ENCODE measurements at places on chromosomes 6 and 20.

DNA sequence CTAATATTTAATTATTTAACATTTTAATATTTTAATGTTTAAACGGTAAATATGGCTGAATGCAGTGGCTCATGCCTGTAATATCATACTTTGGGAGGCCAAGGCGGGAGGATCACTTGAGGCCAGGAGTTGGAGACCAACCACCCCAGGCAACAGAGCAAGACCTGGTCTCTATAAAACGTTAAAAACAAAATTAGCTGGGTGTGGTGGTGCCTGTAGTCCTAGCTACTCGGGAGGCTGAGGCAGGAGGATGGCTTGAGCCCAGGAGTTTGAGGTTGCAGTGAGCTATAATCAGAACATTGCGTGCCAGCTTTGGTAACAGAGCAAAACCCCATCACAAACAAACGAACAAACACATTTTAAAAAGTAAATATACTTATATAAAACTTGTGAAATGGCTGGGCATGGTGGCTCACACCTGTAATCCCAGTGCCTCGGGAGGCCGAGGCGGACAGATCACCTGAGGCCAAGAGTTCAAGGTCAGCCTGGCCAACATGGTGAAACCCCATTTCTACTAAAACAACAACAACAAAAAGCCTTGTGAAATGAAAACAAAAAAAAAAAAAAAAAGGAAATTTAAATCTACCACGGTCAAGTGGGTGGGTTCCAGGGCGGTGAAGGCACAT is 8.2 kb downstream of the SRXN1 start:
- DNase-seq, result no peak

DNA sequence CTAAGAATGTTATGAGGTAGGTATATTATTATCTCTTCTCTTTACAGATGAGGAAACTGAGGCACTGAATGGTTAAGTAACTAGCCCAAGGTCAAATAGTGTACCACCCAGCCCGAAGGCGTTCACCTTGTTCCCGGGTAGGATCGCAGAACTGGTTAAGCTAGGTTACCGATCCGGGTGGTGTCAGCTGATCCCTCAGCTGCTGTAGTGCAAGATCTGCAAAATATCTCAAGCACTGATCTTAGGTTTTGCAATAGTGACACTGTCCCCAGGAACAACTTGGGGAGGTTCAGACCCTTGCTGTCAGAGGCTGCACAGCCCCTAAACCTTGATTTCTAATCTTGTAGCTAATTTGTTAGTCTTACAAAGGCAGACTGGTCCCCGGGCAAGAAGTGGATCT is 28.1 kb downstream of the SLC52A3 start:
- no peak for DNase-seq

- no peak for DNase-seq
Observed at GRCh38 chr6:125987026-125987617, 782 bp downstream of the TRMT11 start.

DNA sequence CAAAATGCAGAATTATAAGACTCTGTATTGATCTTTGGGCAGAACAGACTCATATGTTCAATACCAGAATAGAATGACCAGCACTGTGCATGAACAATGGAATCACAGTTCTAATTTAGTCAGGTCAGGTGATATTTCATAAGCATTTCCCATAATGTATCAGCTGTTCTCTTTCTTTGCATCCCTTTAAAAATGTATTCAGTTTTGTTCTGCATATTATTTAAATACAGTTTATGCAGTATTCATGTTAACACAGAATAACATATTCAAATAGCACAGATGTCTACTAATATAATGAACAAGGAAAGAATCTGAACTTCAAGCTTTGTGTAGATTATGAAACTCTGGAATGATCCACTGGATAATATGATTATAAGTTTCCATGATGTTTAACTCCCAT is 128.5 kb downstream of the LAMP5 start:
- no peak for DNase-seq

DNA sequence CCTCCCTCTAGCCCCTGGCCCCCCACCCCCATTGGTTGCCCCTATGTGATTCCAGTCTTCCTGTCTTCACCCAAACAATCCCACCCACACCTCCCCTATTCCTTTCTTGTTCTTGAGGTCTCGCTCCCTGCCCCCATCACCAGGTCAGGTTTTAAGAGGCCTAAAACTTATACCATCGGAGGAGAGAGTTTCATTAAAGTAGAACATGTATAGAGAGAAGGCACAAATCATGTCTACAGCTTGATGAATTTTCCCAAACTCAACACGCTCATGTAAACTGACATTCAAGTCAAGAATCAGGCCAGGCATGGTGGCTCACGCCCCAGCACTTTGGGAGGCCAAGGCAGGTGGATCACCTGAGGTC is 44.5 kb downstream of the TGM2 start:
- DNase-seq, result no peak

DNA sequence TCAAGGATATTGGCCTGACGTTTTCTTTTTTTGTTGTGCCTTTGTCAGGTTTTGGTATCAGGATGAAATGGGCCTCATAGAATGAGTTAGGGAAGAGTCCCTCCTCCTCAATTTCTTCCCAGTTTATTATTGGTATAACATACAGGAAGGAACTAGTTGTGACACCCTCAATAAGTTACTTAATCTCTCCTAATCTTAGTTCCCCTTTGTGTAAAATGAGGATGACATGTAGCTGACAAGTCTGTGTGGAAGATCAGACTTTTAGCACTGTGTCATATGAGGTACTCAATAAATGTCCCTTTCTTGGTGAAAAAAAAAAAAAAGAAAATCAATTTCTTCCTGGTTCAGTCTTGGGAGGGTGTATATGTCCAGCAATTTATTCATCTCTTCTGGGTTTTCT is 155.8 kb downstream of the PDE7B start:
- DNase-seq, result no peak

GRCh38 chr6:50305660-50306059 is 255.9 kb upstream of the DEFB112 start:
- no peak for DNase-seq

- DNase-seq, result no peak
Observed at GRCh38 chr20:12055161-12055560, 137.5 kb downstream of the BTBD3 start.

DNA sequence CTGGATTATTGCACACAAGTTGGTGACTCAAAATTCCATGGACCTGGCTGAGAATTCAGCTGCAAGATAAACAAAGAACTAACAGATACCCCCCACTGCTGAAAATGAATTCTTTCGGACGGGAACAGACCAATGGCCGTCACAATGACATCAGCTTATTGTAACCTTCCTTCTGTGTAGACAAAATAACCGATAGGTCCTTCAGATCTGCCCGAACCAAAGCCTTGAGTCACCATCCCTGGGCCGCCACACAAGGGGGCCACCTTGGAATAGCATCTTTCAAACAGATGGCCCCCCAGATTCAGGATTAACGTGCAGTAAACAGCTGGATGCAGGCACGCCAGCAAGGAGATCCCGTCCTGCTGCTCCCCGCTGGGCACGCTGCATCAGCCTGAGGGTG is 214.0 kb upstream of the EXOC2 start:
- DNase-seq, result no peak

GRCh38 chr6:23446469-23446967 is 679.5 kb upstream of the NRSN1 start:
- DNase-seq, result no peak

- DNase-seq, result no peak
Observed at GRCh38 chr20:24762791-24763350, 186.2 kb upstream of the CST7 start.

DNA sequence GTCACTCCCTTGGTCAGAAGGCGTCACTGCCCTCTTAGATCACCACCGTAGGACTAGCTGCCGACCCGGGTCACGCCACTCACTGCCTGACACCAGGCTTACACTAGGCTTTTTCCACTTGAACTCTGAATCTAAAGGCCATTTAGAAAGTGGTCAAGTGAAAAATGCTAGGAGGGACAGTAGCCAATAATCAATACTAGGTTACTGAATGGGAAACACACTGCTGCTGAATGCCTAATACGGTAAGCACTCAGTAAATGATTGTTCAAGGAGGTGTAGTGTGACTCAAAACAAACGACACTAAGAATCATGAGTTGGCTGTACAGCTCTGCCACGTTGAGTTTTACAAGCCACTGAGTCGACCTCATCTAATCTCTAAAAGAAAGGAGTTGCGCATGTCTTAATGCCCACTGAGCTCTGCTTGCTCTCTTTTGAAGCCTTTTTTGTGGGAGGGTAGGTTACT is 760 bp upstream of the IBTK start:
- DNase-seq, result no peak

GRCh38 chr20:32244150-32244823 is 33.2 kb upstream of the KIF3B start:
- no peak for DNase-seq

GRCh38 chr6:75230484-75231325 is 12.9 kb downstream of the COX7A2 start:
- DNase-seq, result no peak

GRCh38 chr6:45478240-45478639 is 100.5 kb upstream of the SUPT3H start:
- DNase-seq, result no peak
